ENCODE measurements at places on chromosomes 16 and 17.

DNA sequence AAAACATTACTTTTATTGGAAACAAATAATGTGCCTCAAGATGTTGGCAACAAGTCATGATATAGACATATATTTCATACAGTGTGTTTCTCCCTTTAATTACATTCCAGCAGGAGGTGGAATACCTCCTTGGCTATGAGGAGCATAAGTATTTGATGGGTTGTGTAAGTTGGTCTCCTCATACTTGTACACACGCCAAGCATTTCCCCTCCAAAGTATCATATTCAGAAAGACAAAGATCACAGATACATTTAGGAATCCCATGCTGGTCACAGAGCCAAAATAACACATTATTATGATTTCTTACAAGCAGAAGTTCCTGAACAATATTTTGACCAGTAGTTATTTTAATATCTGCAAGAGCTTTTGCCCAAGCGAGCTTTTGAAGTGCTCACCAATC, 57.8 kb downstream of the WSB1 start:
- ATAC-seq, result no peak

GRCh38 chr17:52419229-52419641, 260.7 kb upstream of the CA10 start:
- ATAC-seq, result no peak

DNA sequence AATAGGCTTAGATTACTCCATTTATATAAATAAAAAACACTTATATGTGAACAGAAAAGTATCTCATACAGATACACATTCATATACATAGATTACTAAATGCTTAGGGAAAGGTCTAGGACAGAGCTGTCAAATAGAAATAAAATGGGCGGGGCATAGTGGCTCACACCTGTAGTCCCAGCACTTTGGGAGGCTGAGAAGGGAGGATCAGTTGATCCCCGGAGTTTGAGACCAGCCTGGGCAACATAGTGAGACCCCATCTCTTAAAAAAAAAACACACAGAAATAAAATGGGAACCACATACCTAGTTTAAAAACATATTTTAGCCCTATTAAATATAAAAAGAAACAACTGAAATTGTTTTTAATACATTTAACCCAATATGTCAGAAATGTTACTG, 58.9 kb downstream of the CFDP1 start:
- ATAC-seq, result no peak

- ATAC-seq, result no peak
Observed at GRCh38 chr17:61179380-61179806, 220.2 kb upstream of the TBX2 start.

DNA sequence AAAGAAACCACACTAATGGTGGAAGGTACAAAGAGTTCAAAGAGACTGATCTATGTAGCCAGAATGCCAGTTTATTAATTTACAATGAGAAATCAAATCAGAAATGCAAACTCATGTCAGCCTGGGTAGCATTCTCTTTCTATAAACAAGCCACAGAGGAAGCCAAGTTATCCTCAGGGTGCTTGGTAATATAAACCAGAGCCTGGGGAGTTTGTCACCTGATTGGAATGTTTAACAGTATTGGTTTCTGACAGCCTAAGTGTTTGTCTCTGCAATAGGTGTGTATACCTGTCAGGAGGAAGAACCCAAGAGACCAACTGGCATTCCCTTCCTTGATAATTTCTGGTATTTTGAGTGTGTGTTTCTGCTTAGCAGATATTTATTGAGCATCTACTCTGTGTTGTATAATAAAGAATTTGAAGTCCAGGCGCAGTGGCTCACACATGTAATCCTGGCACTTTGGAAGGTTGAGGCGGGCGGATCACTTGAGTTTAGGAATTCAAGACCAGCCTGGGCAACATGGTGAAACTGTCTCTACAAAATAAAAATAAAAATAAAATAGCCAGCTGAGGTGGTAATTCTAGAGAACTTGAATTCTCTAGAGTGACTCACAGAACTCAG, 3.1 kb upstream of the C17orf58 start:
- no peak for ATAC-seq

DNA sequence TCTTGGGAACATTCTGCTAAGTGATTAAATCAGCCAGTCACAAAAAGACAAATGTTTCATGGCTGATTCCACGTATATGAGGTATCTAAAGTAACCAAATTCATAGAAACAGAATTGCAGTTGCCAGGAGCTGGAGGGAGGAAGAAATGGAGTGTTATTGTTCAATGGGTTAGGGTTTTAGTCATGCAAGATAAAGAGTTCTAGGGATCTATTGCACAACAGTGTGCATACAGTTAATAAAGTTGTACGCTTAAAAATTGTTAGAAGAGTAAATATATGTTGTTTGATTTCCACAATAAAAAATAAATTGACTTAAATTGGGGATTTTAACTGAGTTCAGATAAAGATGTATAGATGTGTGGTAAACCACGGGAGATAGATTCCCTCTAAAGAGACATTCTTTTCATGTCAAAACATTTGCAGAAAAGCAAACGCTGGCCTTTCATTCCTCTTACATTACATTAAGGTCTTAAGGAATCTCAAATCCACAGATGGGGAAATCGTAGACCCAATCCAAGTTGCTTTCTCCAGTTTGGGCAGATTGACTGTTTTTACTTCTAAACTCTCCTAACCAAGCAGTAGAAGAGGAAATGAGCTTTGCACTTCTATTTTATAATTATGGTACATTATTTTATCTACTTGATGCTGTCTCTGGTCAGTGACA, 4.6 kb downstream of the PRDM7 start:
- ATAC-seq, result no peak

GRCh38 chr17:76262732-76263344, 2.3 kb upstream of the UBALD2 start:
- no peak for ATAC-seq

DNA sequence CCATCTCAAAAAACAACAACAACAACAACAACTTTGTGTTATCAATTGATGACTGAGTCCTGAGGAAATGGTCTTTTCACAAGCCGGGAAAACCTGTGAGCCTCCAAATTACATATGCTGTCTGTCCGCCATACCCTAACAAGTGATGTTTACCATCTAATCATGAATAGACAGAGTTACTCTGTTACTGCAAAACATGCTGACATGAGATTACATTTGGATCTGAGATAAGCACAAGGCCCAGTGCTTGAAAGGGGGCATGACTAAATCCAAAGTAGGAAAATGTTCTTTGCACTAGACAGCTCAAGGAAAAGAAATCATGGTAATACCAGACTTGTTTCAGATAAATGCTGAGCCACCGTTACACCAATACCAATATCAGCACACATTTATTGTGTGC, 8.6 kb upstream of the ATXN1L start:
- ATAC-seq, result no peak

GRCh38 chr17:80795090-80795580, 196.5 kb upstream of the CHMP6 start:
- no peak for ATAC-seq

DNA sequence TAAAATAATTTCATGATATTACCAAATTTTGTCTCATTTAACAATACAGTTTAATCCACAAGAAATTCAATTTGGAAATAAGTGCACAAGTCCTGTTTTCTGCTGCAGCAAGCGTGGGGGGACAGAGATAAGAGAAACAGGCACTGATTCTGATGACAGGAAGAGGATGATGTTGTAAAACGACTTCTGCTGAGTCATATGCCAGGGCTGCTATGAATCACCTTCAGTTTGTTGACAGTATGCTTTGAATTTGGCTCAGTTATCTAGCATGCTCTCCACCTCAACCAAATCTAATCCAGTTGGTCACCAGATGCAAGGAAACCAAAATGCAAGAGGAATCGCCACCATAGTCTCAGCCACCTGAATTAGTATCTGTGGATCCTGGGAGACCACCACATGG, 244.1 kb upstream of the MON1B start:
- no peak for ATAC-seq

DNA sequence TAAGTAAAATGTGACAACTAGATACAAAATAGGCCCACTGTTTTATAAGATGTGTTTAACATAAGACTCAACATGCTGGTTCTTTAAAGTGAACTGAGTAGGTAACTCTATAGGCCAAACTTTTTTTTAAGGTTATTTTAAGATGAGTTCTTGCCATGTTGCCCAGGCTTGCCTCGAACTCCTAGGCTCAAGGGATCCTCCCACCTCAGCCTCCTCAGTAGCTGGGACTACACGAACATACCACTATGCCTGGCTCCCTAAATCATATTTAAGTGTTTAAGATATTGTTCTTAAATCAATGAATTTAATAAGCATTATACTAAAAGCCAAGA, 69.9 kb downstream of the USP32 start:
- ATAC-seq, result no peak

DNA sequence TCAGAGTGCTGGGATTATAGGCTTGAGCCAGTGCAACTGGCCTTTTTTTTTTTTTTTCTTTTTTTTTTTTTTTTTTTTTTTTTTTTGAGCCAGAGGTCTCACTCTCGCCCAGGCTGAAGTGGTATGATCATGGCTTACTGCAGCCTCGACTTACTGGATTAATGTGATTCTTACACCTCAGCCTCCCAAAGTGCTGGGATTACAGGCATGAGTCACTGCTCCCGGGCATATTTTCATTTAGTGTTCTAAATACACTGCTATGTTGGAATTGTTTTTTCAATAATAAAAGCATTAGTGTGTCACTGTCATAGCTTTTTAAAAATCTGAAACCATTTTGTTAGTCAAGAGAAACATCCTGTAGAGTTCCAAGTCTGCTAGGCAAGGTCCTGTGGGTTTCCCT, 40.3 kb downstream of the NDE1 start:
- no peak for ATAC-seq

GRCh38 chr17:29294580-29294900, 592 bp upstream of the NUFIP2 start:
- ATAC-seq, result no peak

GRCh38 chr17:80382446-80382845, 32.5 kb upstream of the ENDOV start:
- ATAC-seq, result no peak
